NCI-H1092 treated with DMSO at 0.1 percent for 48 hours (cell line): ENCODE measurements at places on chromosomes 16 and 17.

- no peak for DNase-seq
Observed at GRCh38 chr16:62933929-62934328, 897.7 kb upstream of the CDH8 start.

GRCh38 chr16:82658796-82659195 is 32.0 kb downstream of the CDH13 start:
- no peak for DNase-seq

GRCh38 chr17:50222922-50223321 is 21.5 kb upstream of the COL1A1 start:
- no peak for DNase-seq

DNA sequence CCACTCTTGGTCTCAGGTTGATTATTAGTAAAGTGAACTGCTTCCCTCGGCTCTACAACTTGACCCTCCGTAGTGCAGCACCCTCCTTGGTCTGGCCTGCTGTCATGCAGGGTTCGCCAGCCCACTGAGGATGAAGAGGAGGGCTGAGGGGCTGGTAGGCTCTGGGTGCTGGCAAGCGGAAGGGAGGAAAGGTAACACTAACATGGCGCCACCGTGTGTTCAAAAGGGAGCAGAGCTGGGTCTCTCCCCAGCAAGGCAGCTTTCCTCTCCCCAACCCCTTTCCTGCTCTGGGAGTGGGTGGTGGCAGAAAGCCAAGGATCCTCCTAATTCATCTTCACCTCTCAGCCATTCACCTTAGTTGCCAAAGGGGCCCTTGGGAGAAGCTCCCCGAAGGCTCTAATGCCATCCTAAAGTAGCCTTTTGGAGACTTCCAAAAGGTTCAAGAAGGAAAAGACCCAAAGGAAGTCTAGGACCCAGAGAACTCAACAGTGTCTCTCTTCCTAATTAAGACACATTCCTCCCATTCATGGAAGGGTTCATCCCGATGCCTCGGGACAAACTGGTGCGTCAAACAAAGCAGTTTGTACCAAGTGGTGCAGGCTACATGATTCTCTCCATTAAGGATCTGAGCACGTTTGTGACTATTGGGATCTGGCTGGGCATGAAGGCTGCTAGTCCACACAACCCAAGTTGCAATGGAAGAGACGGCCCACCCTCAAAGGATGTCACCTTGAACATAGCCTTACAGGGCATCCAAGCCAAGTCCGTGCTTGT is 90.8 kb upstream of the TOB1 start:
- DNase-seq: peak; percentile 71

GRCh38 chr16:80288616-80289015 is 252.2 kb upstream of the DYNLRB2 start:
- DNase-seq: no peak

DNA sequence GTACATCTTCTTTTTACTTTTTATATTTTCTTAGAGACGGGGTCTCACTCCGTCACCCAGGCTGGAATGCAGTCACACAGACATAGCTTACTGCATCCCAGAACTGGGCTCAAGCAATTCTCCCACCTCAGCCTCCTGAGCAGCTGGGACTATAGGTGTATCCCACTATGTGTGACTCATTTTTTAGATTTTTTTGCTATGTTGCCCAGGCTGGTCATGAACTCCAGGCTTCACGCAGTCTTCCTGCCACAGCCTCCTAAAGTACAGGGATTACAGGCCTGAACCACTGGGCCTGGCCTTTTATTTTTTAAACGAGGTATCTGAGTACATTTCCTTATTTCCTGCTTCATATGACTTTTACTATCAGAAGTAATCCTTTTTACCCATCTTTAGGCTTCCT is 48.0 kb downstream of the GLG1 start:
- DNase-seq: no peak

DNA sequence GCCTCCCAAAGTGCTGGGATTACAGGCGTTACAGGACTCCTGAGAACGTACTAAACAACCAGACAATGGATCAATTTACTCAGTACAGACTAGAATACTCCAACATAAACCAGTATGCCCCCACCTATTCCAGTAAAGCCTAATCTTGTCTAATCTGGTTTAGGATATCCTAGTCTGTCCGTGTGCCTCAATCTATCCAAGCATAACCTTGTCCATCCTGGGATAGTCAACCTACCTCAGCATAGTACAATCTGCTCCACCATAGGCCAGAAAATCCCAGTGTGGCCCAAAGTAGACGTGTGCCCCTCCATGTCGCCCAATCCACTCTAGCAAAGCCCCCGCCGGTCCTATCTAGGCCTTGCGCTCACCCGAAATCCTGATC is 625 bp downstream of the DVL2 start:
- DNase-seq: no peak

DNA sequence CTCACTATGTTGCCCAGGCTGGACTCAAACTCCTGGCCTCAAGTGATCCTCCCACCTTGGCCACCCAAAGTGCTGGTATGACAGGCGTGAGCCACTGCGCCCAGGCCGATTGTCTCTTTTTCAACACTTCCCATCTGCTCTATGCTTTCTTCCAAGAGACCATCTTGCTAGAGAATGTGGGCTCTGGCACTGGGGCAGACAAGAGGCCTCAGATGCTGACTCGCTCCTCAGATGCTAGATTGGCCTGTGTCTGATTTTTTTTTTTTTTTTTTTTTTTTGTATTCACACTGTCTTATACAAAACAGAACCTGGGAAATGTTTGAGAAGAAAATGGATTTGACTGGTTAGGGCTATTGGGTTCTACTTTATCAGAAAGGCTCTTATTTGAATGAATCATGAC is 58.2 kb downstream of the CYB5D2 start:
- no peak for DNase-seq

DNA sequence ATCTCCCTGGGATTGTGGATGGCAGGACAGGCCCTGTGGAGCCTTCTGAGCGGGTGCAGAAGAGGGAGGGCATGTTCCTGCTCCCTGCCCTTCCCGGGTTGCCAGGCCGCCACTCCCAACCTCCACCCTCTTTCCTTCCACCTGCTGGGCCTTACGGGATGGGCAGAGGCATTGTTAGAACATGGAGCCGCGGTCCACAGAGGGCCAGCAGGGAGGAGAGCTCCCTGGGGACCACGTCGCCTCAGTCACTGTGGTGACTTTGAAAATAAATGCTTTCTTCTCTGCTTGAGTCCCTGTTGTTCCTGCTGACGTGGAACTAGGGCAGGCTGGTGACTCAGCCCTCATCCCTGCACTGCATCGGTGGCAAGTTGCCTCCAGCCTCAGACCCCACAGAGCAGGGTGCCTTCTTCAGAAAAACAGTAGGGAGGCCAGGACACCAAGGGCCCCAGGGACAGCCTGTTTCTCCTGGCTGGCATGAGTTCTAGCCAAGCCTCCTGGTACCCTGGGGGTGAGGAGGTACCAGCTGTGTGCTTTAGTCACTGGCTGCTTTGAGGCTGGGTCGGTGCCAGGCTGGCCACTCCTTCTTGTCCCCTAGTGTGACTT is 224.9 kb downstream of the SEC14L1 start:
- peak; percentile 78 for DNase-seq

GRCh38 chr17:10640475-10640874 is 16.6 kb downstream of the MYH3 start:
- DNase-seq: no peak

DNA sequence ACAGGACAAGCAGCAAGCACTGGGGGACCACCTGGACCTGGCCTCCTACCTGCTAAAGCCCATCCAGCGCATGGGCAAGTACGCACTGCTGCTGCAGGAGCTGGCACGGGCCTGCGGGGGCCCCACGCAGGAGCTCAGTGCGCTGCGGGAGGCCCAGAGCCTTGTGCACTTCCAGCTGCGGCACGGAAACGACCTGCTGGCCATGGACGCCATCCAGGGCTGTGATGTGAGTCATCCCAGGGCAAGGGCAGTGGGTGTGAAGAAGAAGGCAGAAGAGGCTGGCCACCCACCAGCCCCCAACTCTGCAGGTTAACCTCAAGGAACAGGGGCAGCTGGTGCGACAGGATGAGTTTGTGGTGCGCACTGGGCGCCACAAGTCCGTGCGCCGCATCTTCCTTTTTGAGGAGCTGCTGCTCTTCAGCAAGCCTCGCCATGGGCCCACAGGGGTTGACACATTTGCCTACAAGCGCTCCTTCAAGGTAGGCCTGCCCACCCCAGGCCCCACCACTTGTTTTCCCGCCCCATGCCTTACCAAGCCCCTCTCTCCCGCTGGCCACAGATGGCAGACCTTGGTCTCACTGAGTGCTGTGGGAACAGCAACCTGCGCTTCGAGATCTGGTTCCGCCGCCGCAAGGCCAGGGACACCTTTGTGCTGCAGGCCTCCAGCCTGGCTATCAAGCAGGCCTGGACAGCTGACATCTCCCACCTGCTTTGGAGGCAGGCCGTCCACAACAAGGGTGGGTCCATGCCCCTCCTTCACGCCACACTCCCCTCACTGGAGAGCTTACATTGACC is 7.3 kb downstream of the PLEKHG4 start:
- no peak for DNase-seq

DNA sequence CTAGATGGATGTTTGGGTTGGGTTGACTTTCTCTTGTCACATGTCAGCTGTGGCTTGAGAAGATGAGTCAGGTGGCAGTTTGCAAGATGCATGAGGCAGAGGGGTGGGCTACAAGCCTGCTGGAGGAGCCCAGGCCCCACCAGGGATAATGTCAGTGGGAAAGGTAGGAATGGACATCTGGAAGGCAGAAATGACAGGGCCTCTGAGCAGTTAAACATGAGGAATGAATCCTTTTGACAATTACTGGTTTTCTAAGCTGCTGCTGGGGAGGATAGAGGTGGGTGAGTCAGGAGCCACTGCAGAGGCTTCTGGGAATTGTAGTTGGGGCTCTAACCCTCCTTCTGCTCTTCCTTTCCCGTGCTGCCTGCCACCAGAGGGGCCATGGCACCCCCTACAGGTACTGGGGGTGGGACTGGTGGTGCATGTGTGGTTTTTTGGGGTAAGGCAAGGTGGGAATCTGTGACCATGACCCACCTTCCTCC is 15.7 kb downstream of the SLC52A1 start:
- no peak for DNase-seq

DNA sequence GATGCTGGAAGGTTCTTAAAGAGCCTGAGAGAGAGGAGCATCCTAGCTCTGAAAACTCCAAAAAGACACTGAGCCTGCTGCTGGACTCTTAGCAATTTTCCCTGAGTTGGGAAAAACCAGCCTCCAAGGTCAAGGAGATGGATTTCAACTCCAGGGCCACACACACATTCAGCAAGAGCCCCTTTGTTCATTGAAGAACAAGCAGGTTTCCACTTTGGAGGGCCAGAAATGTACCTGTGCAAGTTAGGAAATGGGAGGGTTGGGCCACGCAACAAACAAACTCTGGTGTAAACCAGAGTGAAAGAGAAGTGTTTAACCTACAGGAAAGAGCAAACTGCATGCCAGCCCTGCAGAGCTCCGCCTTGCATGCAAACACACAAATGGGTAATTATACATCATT is 264.8 kb upstream of the RPL38 start:
- no peak for DNase-seq

DNA sequence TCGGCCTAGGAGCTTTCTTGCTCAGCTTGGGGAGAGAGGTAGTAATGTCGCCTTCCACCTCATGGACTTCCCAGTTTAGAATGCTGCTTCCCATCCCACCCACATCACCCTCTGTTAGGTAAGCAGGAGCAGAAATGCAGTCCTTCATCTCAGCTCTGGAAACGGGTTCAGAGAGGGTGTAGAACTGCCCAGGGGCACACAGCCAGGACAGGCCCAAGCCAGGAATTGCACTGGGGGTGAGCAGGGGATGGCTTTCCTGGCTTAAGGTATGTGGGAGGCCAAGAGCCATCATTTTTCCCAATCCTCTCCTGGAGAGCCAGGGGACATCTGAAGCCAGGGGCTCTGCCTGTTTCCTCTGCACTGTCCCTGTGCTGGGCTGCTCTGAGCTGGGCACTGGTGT is 33.6 kb downstream of the RAI1 start:
- DNase-seq: no peak

GRCh38 chr17:56596691-56597494 is 3.4 kb downstream of the NOG start:
- no peak for DNase-seq

GRCh38 chr17:61333136-61333535 is 66.5 kb upstream of the TBX2 start:
- DNase-seq: no peak

DNA sequence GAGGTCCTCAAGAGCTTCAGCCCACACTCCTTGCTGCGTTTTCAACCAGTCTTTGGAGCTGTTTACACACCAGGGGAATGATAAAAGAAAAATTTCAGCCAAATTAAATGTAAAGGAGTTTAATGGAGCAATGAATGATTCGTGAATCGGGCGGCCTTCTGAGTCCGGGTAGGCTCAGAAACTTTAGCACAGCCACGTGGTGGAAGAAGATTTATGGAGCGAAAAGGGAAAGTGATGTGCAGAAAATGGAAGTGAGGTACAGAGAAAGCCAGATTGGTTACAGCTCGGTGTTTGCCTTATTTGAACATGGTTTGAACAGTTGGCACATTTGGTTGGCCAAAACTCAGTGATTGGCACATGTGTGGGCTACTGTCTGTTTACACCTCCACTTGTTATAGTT is 305.4 kb downstream of the MAF start:
- no peak for DNase-seq

DNA sequence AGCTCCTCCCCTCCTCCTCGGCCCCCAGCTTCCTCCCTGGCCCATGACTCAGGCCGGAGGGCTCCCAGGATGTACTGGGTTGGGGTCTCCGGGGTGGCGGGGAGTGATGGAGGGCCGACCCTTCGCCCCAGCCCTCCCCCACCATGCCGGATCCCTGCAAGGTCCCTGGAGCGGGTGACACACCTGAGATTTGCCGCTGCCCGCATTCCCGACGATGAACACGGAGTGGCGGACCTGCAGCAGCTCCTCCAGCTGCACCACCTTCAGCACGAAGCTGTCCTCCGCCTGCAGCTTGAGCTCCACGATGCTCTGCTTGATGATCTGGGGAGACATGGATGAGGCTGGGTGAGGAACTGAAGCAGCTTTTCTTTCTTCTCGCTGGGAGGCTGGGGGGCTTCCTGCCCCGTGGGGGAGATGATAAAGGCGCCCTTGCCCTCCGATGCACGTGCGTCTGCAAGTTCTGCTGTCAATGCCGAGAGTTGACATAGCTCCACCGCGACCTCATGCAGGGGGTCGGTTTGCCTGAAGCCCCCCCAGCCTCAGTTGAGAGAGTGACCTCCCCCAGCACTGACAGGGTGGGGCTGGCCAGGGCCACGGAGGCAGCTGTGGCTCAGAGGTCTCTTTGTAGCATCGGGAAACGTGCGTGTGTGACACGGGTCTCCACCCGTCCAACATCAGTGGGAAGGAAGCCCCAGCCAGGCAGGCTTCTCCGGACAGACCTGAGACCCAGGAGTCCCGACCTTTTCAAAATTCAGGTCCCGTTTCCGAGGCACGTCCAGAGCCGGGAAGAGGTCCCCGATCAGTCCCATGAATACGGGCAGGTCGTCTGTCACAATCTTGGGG is 83.1 kb downstream of the DNAH17 start:
- DNase-seq: no peak

GRCh38 chr16:29926711-29927052 is 656 bp upstream of the KCTD13 start:
- DNase-seq: peak; percentile 62

DNA sequence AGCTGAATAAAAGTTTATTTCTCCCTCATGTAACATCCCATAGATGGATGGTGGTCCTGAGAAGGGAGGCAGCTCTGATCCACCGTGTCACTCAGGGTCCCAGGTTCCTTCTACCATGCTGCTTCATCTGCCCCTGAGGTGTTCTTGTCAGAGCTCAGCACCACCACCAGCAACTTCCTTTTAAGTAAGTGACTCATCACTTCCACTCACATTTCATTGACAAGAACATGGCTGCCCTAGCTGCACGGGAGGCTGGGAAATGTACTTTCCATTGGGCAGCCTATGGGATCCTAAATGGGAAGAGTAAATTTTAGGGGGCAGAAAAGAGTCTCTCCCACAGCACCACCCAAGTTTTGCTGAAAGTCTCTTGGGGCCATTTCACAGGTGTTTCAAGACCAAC is 134.7 kb downstream of the USP31 start:
- no peak for DNase-seq
